ENCODE measurements at places on chromosomes 1 and 21.
A peak's percentile ranks its signal among the peaks of the same experiment; 100 is the strongest.

DNA sequence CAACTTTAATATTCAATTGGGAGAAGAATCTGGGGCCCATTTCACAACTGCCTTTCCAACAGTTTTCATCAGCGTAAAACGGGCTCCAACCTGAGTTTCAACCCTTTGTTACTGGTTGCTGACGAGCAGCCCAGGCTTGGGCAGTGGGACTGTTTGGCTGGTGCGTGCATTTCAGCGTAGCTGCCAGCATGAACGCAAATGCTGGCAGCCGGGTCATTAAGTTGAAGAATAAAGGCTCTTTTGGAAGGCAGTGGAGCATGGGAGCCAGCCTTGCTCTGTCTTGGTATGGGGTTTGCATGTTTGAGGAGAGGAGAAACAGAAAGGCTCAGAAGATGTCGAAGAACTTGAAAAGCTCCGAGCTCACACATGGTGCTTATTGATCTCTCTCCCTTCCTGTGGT, 40.7 kb downstream of the WDR3 start:
- peak; percentile 22 for DNase-seq

- no peak for DNase-seq
Observed at GRCh38 chr1:12764016-12764415, 9.5 kb upstream of the PRAMEF12 start.

DNA sequence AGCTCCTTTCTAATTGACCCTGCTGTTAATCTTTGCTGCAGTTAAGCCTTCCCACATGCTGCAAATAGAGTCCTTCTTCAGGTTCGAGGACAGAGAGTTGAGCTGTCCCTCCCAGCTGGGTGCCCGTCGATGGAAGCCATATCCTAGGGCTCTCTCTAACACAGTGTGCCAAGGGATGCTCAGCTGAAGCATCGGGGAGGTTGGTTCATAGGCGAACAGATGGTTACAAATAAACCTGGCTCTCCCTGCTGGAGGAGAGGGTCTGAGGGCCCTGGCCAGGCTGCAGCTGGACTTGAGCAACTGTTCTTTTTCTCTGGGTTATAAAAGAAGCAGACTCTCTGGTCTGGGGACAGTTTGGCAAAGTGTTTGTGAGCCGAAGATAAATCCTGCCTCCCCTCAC, 120.3 kb upstream of the C8B start:
- DNase-seq: no peak

GRCh38 chr1:172286629-172287076, 133.8 kb upstream of the C1orf105 start:
- DNase-seq: no peak

- DNase-seq: no peak
Observed at GRCh38 chr1:43039228-43040055, 80.8 kb upstream of the SLC2A1 start.

DNA sequence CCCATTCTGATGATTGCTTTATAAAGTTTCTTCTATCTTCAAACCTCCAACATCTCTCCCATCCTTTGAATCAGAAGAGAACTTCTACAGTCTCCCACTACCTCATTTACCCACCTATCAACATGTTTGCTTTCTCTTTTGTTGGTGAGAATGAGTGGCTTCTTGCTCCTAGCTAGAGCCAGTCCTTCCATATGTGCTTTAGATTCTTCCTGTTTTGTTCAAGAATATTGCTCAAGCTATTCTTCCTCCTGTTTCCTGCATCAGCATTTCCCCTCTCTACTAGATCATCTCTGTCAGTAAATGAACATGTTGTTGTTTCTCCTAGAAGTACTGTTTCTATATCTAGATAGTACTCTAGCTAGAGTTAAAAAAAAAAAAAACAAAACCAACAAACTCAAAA, 6.3 kb downstream of the ATF6 start:
- DNase-seq: no peak

DNA sequence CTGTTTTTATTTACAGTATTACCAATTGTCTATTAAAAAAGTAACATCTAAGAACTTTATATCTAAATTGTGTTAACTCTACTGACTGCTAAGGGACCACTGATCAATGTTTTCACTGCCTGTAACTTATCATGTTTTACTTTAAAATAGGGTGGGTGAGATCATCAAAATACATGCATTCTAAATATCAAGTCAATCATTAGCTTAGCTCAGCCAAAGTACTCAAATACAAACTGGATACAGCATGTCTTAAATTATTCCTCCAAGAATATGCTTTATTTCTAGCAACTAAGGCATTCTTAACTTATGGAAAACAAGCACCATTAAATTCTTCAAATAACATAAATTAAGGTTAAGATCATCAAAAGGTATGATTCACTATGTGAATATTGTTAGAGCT, 638.7 kb upstream of the RGS18 start:
- DNase-seq: no peak

DNA sequence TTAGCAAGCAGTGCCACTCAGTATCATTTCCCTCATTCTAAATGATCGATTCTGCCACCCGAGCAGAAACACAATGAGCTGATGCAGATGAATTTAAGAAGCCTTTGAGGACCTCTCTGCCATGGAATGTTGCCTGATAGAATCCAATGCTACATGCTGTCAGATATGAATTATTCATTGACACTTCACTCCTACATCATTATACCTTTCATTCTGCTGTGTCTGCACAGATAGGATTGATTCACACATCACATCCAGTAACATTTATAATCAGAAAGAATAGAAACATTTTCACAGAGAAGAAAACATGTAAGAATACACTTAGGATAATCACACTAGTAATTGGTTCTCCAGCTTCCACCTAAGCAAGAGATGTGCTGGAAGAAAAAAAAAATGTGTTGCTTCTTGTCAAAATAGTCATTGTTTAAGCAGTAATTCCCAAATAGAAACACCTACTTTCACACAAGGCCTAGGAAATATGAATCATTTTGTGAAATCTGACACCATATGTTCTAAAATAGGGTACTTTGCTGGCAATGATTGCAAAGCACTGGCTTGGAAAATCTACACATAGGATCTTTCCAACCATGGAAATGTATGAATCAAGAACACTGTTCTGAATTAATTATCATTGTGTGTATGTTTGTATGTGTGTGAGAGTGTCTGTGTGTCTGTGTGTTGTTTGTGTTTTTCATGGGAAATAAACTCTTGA, 110.1 kb downstream of the GRIK1 start:
- no peak for DNase-seq

DNA sequence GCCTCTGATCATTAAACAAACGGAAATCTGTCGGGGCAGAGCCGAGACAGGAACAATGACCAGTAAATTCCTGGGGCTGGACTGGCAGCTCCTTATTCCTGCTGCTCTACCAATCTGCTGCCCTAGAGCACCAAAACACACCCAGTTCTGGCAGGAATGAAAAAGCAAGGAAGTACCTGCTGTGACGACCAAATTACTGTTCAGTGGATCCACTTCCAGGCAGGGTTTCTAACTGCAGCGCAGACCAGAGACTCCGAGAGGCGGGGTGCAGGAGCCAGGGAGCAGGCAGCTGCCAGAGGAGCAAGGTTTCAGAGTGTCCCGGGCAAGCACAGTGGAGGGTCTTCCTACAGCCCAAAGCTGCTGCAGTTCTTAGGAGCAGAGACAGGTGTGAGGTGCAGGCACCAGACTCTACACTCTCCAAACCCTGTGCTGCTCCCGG, 32.4 kb downstream of the KANK4 start:
- DNase-seq: no peak

- DNase-seq: peak; percentile 93
Observed at GRCh38 chr1:203672346-203672745, 45.7 kb downstream of the ATP2B4 start.

Data from stomach (tissue), 19 donors.